Dermis microvascular lymphatic vessel endothelial cell (primary cell): ENCODE measurements at places on chromosomes 12 and 14. TPM values are rescaled to one million over a fixed set of nuclear protein-coding genes. Genes with fewer than 3 reads are reported as not detected.

Gene DLST
- total RNA-seq, result 41.5 and 49.9 TPM in 2 replicates

Gene SLC2A14
- total RNA-seq, result under 0.01 TPM in 2 replicates

Gene SOAT2
- not detected in 2 replicates for total RNA-seq

Gene FAM90A1
- total RNA-seq, result not detected in 2 replicates

Gene ETNK1
- total RNA-seq, result 33.3 and 39.3 TPM in 2 replicates

Gene ANO4
- 1.5 and 1.7 TPM in 2 replicates for total RNA-seq

Gene C3AR1
- total RNA-seq, result 0.13 and 0.26 TPM in 2 replicates

Gene CATSPERB
- total RNA-seq, result 0.13 and 1.6 TPM in 2 replicates

Gene CMA1
- not detected in 2 replicates for total RNA-seq

Gene NAB2
- total RNA-seq, result 5.4 and 13.9 TPM in 2 replicates

Gene RFLNA
- total RNA-seq, result under 0.01 TPM in 2 replicates

Gene KRT78
- total RNA-seq, result not detected in 2 replicates

Gene AKAP5
- total RNA-seq, result 0.13 TPM in 2 replicates

Gene KRT83
- total RNA-seq, result not detected in 2 replicates

Gene ITGB7
- 0.25 TPM in 1 of 2 replicates, not detected in the other for total RNA-seq

Gene GALNT9
- total RNA-seq, result under 0.01 TPM in 1 of 2 replicates, not detected in the other

Gene STAC3
- total RNA-seq, result 0.13 TPM in 2 replicates

Gene CACNA1C
- 0.38 and 0.51 TPM in 2 replicates for total RNA-seq

Gene PLXNC1
- under 0.01 and 0.13 TPM in 2 replicates for total RNA-seq

Gene PLEKHG7
- not detected in 2 replicates for total RNA-seq

Gene SLC11A2
- 37.1 and 48.7 TPM in 2 replicates for total RNA-seq

Gene PPFIA2
- total RNA-seq, result not detected in 2 replicates
